Stimulated activated CD8-positive, alpha-beta memory T cell treated with anti-CD3 and anti-CD28 coated beads, Interleukin-2, amount 100 ng/mL, for 48 hours (primary cell): ENCODE measurements at places on chromosomes 6 and 20.

DNA sequence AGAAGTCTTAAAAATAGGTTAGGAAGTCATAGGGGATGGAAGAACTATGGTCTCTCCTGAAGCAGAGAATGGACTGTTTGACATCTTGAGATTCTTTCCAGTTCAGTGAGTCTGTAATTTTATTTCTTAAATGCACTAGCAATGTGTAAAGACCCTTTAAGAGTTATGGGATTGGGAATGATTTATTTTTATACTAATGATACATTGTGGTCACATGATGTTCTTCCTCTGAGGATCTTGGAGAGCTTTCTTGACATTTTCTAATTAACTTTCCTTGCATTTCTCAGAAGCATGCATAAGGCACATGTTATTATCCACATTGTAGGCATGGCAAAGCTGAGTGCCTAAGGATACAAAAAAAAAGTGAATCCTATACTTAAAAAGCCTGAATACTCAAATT is 507.6 kb upstream of the NRSN1 start:
- DNase-seq: no peak

DNA sequence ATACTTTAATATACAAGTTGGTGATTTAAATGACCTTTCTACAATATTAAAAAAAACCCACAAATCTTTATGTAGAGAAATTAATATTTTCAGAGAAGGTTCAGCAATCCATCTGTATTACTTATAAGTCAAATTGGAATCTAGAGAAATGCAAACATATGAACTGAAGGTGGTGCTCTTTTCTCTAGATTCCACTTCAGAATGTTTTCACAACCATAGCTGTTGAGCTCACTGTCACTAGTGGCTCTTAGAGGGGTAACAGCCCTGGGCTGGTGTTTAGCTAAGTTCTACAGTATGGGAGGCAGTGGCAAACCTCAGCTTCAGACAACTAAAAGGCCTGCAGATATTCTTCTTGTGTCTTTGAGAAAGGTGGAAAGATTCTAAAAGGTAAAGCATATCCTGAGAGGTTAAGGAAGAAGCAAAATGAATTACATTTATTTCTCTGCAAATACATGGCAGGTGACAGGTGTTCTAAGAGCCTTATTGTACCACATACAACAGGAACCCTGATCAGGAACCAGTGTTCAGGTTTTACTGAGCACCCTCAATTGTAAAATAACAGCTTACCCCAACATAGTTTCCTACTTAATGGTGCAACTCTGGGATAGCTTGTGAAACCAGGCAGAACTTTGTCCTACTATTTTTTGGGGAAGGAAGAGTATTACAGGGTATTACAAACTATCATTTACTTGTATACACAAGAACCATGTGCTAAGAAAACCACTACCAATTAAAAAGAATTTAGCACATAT is 56.6 kb upstream of the SAMHD1 start:
- DNase-seq: no peak

- DNase-seq: peak; percentile 16
Measured at GRCh38 chr6:37624606-37625574, 72.8 kb downstream of the MDGA1 start.

GRCh38 chr20:4108495-4109306 is 93.3 kb upstream of the RNF24 start:
- no peak for DNase-seq

DNA sequence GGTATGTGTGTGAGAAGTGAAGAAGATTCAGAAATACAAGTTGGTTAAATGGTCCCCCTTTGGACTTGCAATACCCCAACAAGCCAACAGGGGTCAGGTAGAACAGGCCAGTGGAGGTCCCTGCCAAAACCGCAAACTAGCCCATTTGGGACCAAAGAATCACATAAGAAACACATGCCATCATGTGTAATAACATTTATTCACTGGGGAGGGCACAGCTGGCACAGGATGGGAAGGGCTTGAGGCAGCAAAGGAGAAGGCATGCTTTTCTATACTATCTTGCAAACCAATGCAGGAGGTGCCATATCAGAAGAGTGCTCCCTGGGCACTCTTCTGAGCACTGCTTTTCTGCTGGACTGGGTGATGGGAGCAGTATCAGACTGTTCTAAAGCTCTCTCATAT is 116.1 kb upstream of the TRAF3IP2 start:
- peak; percentile 16 for DNase-seq
